ENCODE measurements at places on chromosomes 5 and 9. TPM values are rescaled to one million over a fixed set of nuclear protein-coding genes. Genes with fewer than 3 reads are reported as not detected.

OR1J4 gene
- total RNA-seq = not detected

- H3K36me3 ChIP-seq = no peaks in the 10 kb centered on the region
- no peak for DNase-seq
- H3K27me3 ChIP-seq = no peaks in the 10 kb centered on the region
- no peak overlapping the region for H3K27ac ChIP-seq
These were observed 143.7 kb downstream of the SCAMP1 start for GRCh38 chr5:78503958-78504653.

DNA sequence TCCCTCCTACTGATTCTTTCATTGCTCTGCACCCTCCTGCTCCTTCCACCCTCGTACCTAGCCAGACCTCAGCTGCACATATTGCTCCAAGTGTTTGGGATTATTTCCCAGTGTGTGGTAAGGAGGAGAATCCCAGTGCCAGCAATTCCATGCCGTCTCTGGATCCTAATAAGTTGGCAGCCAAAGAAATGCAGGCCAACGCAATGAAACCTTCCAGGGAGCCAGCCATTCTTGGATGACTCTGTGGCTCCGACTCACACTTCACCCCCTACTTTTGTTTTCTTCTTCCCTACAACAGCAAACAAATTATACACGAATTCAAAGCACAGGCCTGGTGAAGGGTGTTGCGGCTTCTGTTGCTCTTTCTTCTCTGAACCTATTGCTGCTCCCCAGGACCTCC, 82.5 kb upstream of the SLC1A3 start:
- no peaks in the 10 kb centered on the region for H3K36me3 ChIP-seq
- no peak overlapping the region for H3K27ac ChIP-seq
- DNase-seq = no peak
- no peaks in the 10 kb centered on the region for H3K27me3 ChIP-seq

GRCh38 chr9:85483208-85483607, 258.5 kb downstream of the AGTPBP1 start:
- no peak overlapping the region for H3K4me3 ChIP-seq
- H3K27ac ChIP-seq = no peak overlapping the region
- H3K27me3 ChIP-seq = no peaks in the 10 kb centered on the region
- DNase-seq = no peak
- no peaks in the 10 kb centered on the region for H3K36me3 ChIP-seq

DNA sequence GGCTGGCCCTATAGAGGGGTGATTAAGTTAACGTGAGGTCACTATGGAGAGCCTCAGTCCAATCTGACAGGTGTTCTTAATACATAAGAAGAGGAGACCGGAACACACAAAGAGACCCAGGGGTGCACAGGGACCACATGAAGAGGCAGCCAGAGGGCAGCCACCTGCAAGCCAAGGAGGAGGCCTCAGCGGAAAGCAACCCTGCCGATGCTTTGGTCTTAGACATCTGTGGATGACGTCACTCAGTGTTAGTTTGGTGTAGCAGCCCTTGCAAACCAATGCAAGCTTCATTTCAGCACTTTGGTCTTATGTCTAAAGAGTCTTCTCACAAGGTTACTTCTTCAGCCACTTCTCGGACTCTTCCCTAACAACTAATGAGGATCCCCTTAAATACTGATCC, 47.6 kb upstream of the GRHPR start:
- no peaks in the 10 kb centered on the region for H3K27me3 ChIP-seq
- no peaks in the 10 kb centered on the region for H3K36me3 ChIP-seq
- H3K4me3 ChIP-seq = no peak overlapping the region
- no peak overlapping the region for H3K27ac ChIP-seq
- no peak for DNase-seq
- no peaks in the 10 kb centered on the region for H3K4me1 ChIP-seq

DNA sequence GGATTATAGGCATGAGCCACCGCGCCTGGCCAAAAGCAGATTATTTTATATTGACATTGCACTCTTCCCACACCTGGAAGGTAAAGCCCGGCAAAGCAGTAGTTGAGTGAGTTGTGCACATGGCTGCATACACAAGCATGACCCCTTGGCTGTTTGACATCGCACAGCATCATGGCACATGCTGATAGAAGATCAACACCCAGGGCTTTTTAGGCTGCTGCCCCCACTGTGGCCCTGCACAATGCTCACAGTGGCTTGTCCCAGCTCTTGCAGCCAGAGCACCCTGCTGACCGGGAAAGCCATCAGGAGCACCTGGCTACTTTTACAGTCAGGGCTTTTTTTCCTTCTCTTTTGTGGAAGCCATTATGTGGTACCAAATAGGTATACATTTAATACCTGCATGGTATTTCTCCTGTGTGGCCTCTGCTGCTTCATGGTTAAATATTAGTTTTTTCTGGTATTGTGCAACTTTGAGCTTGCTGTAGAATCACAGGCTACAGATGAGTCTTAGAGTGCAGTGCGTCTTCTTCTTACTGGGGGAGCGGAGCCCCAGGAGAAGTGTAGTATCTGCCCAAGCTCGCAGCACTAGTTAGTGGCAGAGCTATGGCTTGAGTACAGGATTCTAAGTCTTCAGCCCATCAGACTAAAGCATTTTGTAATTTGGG, 264.5 kb downstream of the AOPEP start:
- peaks cover 15% of the 10 kb centered on the region for H3K4me1 ChIP-seq
- H3K27ac ChIP-seq = no peak overlapping the region
- H3K36me3 ChIP-seq = no peaks in the 10 kb centered on the region
- H3K27me3 ChIP-seq = no peaks in the 10 kb centered on the region
- no peak for DNase-seq

DNA sequence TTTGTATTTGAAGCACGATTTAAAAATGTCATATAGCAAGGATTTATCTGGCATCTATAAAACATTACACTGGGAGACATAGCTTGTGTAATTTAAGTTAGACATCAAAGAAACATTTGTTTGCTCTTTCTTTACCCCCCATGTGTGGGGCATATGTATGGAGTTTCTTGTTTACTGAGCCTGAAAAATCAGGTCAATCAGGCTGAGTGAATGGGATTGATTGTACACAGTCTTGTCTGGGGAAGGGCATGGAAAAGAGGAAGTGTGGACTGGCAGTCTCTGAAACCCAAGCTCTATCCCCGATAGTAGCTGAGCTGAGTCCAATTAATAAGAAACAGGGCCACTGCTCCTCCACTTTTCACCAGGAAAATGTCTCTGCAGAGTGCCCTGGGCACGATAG, 49.4 kb downstream of the SLC46A2 start:
- H3K4me1 ChIP-seq = no peaks in the 10 kb centered on the region
- H3K27me3 ChIP-seq = no peaks in the 10 kb centered on the region

GRCh38 chr5:43044181-43044914, 4.2 kb upstream of the ANXA2R start:
- no peaks in the 10 kb centered on the region for H3K27me3 ChIP-seq
- DNase-seq = peak; percentile 39
- H3K4me1 ChIP-seq = no peaks in the 10 kb centered on the region
